ENCODE measurements at places on chromosomes 1 and 21.
A peak's percentile ranks its signal among the peaks of the same experiment; 100 is the strongest.

- DNase-seq: no peak
Measured at GRCh38 chr1:1307261-1307922, 338 bp downstream of the ACAP3 start.

DNA sequence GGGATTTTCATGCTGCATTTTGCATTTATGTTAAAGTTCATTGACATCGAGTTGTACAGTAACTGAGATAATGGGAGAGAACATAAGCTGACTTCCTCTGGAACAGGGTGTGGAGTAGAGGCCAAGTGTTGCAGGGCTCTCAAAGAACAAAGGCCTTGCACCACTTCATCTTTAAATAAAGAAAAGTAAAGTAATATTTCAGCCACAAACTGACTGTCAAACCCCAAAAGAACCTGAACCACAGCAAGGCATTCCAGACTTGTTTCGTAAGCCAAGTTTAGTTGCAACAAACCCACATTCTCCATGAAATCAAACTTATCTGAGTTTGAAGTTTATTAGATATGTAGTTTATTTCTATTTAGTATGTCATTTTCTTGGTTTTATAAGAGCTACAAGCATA is 19.1 kb upstream of the HMGCS2 start:
- no peak for DNase-seq

- peak; percentile 9 for DNase-seq
Measured at GRCh38 chr1:39105841-39106765, 80.0 kb downstream of the NDUFS5 start.

- DNase-seq: no peak
Measured at GRCh38 chr1:61082311-61083012, at the start of gene NFIA. TSS of gene NFIA (plus strand) at chr1:61082561.

GRCh38 chr1:157831968-157832626 is 9.5 kb downstream of the CD5L start:
- DNase-seq: no peak

- no peak for DNase-seq
Measured at GRCh38 chr1:85438353-85438752, 26.6 kb downstream of the DDAH1 start.

GRCh38 chr1:83034851-83035250 is 964.1 kb downstream of the TTLL7 start:
- no peak for DNase-seq

DNA sequence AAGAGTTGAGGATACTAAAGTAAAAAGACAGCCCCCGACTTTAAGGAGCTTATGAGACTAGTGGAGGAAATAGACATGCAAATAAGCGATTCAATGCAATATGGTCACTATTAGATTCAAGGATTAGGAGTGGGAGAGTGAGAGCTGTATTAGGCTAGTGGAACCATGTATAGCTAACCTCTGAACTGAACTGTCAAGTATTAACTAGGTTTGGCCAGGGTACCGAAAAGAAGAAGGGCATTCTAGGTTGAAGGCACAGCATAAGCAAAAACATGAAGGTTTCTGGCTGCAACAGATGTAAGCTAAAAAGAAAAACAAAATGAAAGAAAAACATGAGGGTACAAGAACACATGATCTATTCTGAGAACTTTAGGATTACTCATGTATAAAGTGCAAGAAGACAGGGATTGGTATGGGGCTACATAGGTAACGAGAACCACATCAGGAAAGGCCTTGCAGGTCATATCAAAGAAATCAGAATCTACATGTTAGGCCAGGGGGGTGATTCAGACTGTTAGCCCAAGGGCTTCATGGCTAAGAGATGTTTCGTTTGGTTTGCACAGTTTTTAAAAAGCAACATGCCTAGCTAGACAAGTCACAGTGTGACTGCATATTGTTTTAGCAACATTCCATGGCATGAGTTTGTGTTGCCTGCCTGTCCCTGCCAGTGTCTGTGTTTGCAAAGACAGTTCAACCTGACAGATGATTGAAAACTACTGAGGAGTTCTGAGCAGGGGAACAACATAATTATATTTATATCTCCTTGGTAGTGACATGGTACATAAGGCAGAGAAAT is 54.4 kb upstream of the HAO2 start:
- no peak for DNase-seq
